ENCODE measurements at places on chromosomes 11 and 22.

DNA sequence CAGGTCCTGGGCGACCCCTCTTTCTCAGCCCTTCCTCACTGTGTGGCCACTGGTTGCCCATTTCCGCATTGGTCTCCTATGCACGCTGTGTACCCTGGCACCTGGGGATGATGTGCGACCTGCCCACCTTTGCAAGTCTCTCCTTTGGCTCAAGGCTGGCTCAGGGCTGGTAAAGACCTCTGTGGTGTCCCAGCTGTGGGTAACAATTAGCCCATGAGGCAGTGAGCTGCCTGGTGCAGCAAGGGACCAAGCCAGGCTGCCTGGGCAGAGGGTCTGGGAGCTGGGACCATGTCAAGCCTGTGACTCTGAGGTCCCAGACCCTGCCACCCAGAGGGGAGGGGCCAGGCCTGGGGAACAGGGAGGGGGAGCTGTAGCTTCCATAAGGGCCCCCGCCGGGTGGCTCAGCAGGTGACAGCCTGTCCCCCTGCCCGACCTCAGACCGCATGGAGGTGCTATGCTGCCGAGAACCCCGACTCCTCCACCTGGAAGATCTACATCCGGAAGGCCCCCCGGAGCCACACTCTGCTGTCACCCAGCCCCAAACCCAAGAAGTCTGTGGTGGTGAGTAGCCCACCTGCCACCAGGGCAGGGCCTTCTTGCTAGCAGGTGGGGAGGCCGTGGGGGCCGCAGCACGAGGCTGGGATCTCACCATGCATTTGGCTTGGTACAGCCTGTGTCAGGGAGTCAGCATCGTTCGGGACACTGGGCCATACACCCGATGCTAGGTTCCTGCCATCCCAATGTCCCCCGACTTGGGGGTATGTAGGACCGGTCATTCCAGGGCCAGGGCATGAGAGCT is 112.5 kb downstream of the KCNQ1OT1 start:
- no peak overlapping the region for H3K27ac ChIP-seq
- no peaks in the 10 kb centered on the region for H3K4me1 ChIP-seq
- no peak overlapping the region for H3K4me3 ChIP-seq
- DNase-seq = peak; percentile 12

GRCh38 chr22:30251711-30252110 is 5.2 kb upstream of the LIF start:
- DNase-seq = no peak
- no peak overlapping the region for H3K27ac ChIP-seq
- H3K4me1 ChIP-seq = peaks cover 13% of the 10 kb centered on the region
- peaks cover 22% of the 10 kb centered on the region for H3K27me3 ChIP-seq
- no peak overlapping the region for H3K4me3 ChIP-seq

GRCh38 chr11:818396-819128 is at the start of gene PNPLA2:
TSS of gene PNPLA2 (plus strand) at chr11:818914. CDS start at chr11:819719, 805 bp downstream.
- peak within 1 kb of the TSS; percentile 80 for H3K4me3 ChIP-seq
- peaks cover 23% of the 10 kb centered on the region for H3K36me3 ChIP-seq
- H3K27me3 ChIP-seq = no peaks in the 10 kb centered on the region
- peak within 1 kb of the TSS; percentile 72 for H3K27ac ChIP-seq

DNA sequence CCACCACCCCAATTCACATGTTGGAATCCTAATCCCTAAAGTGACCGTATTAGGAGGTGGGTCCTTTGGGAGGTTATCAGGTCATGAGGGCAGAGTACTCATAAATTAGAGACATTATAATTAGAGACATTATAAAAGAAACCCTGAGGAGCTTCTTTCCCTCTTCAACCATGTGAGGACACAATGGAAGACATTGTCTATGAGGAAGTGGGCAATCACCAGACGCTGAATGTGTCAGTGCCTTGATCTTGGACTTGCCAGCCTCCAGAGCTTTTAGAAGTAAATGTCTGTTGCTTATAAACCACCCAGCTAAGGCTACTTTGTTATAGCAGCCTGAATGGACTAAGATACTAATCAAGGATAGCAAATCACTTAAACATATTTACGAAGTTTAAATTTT is 14.8 kb downstream of the GAB2 start:
- H3K4me1 ChIP-seq = no peaks in the 10 kb centered on the region
- no peak overlapping the region for H3K27ac ChIP-seq
- H3K27me3 ChIP-seq = peaks cover 9% of the 10 kb centered on the region

DNA sequence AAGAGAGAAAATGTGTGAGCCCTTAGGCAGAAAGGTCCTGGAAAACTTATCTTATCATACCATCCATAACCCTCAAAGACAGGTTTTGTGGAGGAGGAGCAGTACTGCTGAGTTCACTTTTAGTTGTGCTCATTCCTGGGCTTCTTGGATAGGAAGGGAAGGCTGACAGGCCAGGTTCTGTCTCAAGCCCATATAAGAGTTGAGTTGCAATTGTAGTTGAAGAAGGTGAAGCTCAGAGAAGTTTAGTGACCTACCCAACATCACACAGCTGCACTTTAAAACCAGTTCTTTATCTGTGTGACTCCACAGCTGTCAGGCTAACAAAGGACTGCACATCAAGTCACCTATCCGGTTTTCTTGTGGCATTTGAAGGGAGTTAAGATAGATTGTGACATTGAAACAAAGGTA is 13.0 kb downstream of the TEAD1 start:
- no peak overlapping the region for H3K4me3 ChIP-seq
- H3K4me1 ChIP-seq = no peaks in the 10 kb centered on the region
- DNase-seq = no peak

DNA sequence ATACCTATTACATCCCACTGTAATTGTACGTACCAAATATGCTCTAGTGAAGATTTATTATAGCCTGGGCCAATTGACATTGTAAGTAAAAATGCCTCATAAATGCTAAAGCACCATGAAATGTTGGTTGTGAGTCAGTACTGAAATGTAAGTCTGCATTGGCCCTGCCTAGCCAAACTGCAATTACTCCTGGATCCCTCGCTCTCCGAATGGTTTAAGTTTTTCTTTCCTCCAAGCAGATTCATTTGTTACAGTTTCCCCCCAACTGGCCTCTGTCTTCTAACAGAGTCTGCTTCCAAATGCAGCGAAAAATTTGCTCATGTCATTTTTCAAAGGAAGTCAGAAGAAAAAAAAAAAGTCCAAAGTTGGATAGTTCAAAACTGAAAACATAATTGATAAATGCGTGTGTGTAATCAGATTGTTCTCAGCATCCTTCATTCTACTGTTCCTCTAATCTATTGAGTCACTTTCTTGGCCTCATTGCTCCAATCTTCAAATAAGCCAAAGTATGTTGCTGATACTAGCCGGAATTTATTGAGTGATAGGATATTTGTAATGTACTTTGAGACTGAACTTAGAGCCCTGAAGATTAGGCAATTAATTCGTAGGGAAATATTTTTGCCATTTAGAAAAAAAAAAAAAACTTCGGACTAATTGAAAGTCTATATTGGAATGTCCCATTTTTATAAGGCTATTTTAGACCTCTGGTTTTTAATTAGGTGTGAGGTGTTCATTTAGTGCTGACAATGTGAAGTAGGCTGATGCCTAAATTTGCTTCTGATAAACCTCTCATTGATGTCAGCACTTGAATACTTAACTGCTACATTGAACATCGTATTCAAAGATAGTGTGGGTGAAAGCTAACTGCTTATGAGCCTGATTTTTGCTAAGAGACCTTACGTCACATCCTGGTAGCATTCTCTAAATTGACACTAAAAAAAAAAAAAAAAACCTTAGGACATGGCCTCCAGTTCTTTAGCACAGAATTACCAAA is 93.4 kb downstream of the WT1 start:
- peaks cover 6% of the 10 kb centered on the region for H3K4me1 ChIP-seq
- no peaks in the 10 kb centered on the region for H3K36me3 ChIP-seq
- H3K4me3 ChIP-seq = no peak overlapping the region
- H3K27ac ChIP-seq = no peak overlapping the region

DNA sequence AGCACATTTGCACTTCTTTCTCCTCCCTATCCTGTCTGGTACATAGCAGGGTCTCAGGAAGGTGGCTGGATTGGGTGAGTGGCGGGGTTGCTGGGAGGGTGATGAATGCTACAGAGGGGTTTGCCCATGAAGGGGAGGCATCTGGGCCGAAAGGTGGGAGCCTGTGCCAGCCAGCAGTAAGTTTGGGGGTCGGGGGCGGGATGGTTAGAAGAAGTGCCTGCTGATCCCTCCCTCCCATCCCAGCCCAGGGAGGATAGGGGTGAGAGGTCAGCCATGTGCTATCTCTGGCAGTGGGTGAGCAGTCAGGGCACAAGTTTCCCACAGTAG is 2.8 kb downstream of the CD82 start:
- DNase-seq = no peak
- peak overlapping the region; percentile 81 for H3K4me3 ChIP-seq
- no peaks in the 10 kb centered on the region for H3K27me3 ChIP-seq
- peaks cover 77% of the 10 kb centered on the region for H3K4me1 ChIP-seq
- peak overlapping the region; percentile 77 for H3K27ac ChIP-seq

DNA sequence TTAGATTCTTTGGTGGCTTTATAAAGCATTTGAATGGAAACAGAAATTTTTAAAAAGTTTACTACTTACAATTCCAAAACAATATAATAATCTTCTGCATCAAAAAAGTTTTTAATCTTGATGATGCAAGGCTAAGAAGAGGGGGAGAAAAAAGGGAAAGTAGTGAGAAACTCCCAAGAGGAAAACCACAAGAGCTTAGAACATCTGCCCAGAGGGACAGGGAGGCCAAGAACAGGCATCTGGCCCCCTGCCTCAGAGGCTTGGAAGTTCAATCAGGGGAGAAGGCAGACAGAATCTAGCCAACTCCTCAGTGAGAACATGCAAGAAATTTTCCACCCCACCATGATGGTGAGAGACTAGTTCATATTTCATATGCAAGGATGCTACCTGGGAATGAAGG is 23.8 kb upstream of the TTC28 start:
- H3K27ac ChIP-seq = no peak overlapping the region
- no peak overlapping the region for H3K4me3 ChIP-seq
- no peaks in the 10 kb centered on the region for H3K27me3 ChIP-seq
- no peaks in the 10 kb centered on the region for H3K4me1 ChIP-seq

DNA sequence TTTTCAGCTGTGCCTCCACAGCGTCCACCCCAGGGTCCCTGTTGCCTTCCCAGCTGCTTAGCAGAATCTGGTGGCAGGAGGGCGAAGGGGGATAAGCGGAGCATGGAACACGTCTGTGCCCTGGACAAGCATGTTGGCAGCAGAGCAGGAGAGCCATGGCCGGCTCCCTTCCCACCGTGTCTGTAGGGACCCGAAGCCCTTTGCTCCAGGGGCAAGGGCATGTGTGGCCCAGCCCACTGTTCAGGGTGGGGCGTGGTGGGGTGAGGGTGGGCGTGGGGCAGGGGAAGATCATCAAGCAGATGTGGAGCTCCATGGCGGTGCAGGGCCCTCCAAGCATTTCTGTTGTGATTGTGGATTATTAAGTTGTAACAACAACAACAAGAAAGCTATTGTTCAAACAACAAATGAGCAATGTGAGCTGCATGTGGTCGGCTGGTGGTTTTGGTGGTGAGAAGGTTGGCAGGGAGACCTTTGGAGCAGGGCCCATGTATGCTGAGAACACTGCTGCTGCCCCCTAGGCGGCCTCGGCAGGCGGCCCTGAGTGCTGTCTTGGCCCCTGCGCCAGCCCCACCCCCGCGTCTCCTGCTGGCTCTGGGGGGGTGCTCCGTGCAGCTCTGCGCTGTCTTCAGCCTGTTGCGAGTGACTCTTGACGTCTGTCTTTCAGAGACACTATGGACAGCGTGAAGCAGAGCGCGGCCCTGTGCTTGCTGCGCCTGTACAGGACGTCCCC is 50.9 kb downstream of the AP2A2 start:
- no peak overlapping the region for H3K4me3 ChIP-seq
- H3K4me1 ChIP-seq = peaks cover 18% of the 10 kb centered on the region
- DNase-seq = no peak
- peak overlapping the region; percentile 27 for H3K27ac ChIP-seq
- H3K27me3 ChIP-seq = no peaks in the 10 kb centered on the region
- peaks cover 21% of the 10 kb centered on the region for H3K36me3 ChIP-seq

GRCh38 chr11:75921808-75922207 is 106.8 kb downstream of the UVRAG start:
- no peak for DNase-seq
- no peak overlapping the region for H3K27ac ChIP-seq
- H3K4me3 ChIP-seq = no peak overlapping the region
- peaks cover 3% of the 10 kb centered on the region for H3K36me3 ChIP-seq

DNA sequence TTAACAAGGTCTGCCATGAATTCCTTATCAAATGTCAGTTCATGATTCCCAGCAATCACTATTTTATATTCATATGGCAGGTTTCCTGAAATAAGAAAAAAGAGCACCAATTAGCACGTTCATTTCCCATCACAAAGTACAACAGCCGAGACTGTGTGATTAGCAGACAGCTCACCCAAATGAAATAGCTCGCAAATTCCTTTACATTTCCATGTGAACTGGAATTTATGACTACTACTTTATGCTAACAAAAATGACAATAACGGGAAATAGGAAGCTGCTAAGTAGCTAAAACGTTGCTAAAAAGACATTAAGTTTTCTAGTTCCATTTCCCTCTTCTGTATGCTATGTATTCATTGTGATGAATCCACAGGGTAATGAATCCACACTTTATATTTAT is 90.7 kb downstream of the MPPED2 start:
- no peak overlapping the region for H3K27ac ChIP-seq
- no peaks in the 10 kb centered on the region for H3K27me3 ChIP-seq
- no peaks in the 10 kb centered on the region for H3K4me1 ChIP-seq
- no peak overlapping the region for H3K4me3 ChIP-seq
- DNase-seq = no peak

GRCh38 chr22:27218012-27218920 is 560.9 kb downstream of the MIAT start:
- H3K4me3 ChIP-seq = no peak overlapping the region
- DNase-seq = no peak
- no peaks in the 10 kb centered on the region for H3K36me3 ChIP-seq
- no peaks in the 10 kb centered on the region for H3K4me1 ChIP-seq
- H3K27me3 ChIP-seq = peaks cover 29% of the 10 kb centered on the region
- no peak overlapping the region for H3K27ac ChIP-seq

DNA sequence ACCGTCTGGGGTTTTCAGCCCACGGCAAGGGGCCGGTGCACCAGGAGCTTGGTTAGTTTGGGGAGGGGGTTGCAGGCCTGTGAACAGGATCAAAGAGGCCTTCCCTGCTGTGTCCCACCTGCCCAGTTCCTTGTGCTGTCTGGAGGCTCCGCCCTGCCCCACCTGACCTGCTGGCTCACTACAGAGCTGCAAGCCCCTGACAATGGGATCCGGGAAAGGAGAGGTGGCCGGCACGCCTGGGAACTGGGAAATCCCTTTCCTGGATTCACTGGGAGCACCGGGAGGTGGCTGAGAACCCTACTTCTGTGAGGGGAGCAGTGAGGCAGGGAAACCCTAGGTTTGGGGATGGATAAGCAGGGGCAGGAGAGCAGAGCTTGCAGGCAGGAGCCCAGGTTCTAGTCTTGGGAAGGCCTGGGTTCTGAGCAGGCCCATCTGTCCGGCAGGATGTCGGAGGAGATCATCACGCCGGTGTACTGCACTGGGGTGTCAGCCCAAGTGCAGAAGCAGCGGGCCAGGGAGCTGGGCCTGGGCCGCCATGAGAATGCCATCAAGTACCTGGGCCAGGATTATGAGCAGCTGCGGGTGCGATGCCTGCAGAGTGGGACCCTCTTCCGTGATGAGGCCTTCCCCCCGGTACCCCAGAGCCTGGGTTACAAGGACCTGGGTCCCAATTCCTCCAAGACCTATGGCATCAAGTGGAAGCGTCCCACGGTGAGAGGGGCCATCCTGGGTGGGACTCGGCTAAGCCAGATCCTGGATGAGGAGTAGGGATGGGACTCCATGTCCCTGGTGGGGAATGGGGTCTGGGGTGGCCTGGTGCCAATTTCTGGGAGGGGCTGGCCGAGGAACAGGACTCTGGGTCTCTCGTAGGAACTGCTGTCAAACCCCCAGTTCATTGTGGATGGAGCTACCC is 786 bp downstream of the CAPN1 start:
- peaks cover 31% of the 10 kb centered on the region for H3K4me1 ChIP-seq
- no peaks in the 10 kb centered on the region for H3K27me3 ChIP-seq
- DNase-seq = no peak
- peak overlapping the region; percentile 89 for H3K4me3 ChIP-seq
- peak overlapping the region; percentile 87 for H3K27ac ChIP-seq
